ENCODE measurements at places on chromosomes 11 and 22.

DNA sequence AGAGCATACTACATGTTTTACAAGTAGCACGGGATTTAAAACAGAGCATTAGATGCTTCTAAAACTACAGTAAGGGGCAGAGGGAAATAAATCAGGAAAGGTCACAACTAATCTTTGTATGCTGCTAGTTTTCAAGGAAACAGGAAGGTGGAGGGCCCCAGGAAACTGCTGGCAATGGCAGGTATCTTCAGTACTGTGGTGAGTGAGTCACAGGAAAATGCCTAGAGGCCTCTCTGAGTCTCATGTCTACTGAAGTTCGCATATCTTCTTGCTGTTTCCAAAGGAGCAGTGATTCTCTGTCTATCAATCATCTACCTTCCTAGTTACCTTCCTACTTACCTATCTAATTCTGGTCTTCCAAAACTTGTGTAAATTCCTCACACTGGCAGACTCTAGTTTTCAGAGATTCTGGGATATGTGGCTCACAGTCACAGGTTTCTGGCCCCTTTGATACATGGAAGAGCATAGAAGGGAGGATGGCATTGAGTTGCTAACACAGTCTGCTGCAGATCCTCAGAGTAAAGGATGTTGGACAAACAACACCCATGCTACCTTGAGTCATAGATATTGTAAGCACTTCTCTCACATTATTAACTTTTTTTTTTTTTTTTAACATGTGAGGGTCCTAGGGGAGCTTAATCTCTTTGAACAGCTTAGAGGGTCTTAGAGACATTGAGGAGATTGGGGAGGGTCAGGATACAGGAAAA is 58.8 kb upstream of the SYN3 start:
- DNase-seq: no peak

- peak; percentile 99 for DNase-seq
These were observed at the start of gene JOSD1 for GRCh38 chr22:38700789-38701628. Gene JOSD1, minus strand, starts transcription at chr22:38700943. Its CDS starts 956 bp downstream, at chr22:38699987.

DNA sequence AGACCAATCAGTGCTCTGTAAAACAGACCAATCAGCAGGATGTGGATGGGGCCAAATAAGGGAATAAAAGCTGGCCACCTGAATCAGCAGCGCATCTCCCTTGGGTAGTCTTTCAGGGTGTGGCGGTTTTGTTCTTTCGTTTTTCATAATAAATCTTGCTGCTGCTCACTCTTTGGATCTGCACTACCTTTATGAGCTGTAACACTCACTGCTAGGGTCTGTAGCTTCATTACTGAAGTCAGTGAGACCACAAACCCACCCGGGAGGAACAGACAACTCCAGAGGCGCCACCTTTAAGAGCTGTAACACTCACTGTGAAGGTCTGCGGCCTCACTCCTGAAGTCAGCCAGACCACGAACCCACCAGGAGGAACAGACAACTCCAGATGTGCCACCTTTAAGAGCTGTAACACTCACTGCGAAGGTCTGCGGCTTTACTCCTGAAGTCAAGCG is 175.5 kb upstream of the PDGFD start:
- no peak for DNase-seq

DNA sequence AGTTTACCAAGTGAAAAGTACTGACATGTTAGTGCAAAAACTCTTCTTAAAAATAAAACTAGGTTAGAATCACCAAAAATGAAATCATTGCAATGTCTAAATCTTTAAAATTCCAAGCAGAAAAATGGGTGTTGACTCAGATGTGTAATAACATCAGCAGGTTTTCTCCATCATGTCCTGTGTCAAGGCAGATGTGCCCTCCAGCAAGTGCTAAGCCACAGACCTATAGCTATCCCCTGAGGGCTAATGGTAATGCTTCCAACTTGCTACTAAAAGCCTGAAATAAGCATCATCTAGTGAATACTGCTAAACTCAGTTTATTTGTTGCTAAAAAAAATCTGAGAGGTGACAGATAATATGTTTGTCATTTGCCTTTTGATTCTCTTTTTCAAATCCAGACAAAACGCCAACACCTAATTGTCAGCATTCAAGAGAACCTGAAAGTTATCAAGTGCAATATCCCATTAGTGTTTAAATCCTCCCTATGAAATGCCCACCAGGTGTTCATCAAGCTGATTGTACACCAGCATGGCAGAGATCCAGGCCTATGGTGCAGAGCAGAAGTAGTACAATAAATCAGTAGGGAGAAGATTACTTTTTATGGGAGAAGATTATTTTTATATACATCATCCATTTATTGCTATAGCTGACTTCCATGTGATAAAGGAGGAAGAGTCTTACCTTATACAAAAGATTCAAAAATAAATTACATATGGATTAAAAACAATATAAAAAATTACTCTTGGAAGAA is 55.1 kb upstream of the SYT9 start:
- no peak for DNase-seq

DNA sequence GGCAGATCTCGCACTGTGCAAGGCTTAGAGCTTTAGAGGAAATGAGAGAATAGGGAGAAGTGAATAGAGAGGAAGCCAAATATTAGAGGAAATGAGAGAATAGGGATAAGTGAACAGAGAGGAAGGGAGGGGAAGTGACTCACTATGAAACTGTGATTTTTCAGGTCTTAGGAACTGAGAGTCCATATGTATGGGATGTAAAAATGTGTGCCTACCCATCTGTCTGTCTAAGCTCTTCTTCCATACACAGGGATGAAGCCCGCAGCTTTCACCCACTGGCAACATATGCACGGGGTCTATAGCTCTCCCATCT is 6.4 kb upstream of the CCDC86 start:
- DNase-seq: no peak

DNA sequence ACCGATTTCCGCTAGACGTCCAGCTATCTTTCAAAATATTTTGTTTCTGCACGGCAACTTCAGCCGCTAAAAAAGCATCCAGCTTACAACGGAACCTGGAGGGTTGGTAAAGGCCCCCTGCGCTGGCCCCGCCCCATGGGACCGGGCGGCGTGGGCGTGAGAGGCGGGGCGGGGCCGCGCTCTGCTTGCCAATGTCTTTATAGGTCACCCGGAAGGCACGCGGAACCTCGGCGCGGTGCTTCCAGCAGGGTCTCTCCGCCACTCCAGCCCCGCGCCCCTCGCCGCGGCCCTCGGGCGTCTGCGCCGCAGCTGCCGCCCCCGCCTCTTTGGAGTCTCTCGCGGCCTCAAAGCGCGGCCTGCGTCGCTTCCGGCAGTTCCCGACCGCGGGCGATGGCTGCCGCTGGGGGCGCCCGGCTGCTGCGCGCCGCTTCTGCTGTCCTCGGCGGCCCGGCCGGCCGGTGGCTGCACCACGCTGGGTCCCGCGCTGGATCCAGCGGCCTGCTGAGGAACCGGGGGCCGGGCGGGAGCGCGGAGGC is at the start of gene FDX1:
TSS of gene FDX1 (plus strand) at position 218 of the 536 bp plus-strand sequence. CDS start at position 391, 173 bp downstream.
- DNase-seq: peak; percentile 79

DNA sequence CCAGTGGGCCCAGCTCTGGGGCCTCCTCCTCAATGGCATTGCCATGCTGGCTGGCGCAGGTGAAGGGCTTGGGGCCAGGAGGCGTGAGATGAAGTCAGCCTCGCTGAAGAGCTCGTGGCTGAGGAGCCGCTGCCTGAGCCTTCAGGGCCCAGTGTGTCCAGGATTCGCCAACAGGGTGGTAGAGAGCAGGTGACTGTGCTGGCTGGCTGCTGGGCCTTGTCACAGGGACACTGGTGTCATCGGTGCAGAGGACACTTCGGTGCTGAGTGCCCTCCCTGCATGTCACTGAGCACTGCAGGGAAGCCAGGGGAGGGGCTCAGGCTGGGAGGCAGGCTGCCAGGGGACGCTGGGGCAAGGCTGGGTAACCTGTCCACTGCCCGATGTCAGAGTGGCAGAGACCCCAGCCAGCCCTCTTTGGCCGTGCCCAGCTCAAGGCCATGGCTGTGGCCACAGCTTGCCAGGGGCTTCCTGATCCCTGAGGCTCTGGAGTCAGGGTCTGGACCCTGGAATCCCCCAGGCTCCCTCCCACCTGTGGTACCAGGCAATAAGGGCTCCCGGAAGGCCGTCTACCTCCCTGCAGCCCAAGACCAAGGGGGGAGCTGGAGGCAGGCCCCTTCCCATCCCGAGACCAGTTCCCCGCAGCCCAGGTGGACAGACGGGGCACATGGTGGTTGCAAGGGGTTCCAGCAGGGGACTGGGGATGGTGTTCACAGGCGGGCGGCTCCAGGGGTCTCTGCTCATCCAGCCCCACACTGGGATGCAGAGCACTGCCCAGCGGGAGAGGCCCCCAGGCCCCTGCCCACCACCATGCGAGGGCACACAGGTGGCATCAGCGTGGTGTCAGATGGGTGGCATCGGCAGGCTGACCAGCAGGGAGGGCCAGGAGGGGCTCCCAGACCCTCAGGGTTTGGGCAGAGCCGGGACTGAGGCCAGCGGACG is 63.9 kb downstream of the ARFGAP3 start:
- DNase-seq: no peak
